ENCODE measurements at places on chromosomes 11 and 22.

- no peak for DNase-seq
These were observed 22.5 kb downstream of the RELT start for GRCh38 chr11:73398721-73399120.

DNA sequence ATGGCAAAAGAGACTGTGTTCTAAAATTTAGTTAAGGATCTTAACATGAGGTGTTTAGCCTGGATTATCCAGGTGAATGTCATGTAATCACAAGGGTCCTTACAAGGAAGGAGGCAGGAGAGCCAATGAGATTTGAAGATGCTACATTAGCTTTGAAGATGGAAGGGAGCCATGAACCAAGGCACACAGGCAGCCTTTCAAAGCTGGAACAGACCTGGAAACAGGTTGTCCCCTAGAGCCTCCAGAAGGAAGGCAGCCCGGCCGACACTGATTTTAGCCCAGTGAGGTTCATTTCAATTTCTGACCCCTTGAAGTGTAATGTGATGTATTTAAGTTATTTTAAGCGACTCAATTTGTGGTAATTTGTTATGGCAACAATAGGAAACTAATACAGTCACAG, 195.3 kb upstream of the MTMR2 start:
- no peak for DNase-seq

GRCh38 chr11:119337581-119338317, 2.9 kb downstream of the C1QTNF5 start:
- DNase-seq, result no peak

DNA sequence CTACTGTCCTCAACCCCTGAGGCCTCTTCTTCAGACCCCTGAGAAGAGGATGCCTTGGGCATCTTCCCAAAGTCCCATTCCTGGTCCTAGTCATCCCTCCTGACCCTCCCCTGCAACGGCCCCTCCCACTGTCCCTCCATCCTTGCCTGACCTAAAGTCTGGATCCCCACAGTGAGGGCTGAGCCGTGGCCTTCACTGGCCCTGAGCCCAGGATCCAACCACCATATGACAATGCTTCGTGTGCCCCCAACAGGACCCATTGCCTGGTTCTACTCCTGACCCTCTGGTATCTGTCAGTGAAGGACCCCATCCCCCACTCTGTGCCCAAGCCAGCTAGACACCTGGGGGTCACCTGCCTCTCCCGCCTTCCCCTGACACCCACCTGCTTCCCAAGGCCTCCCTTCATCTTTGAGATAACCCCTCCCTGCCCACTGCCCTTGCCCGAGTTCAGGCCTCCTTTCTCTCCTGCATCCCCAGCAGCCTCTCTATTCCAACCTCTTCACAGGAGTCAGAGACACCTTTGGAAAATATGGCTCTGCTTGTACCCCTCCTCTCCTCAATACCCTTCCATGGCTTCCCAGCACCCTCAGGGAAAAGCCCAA, 48.0 kb downstream of the LRRC32 start:
- DNase-seq, result no peak

GRCh38 chr11:67463680-67464410, 5.2 kb downstream of the TMEM134 start:
- DNase-seq, result no peak

- DNase-seq, result no peak
These were observed 56.0 kb downstream of the COPB1 start for GRCh38 chr11:14443638-14444037.

DNA sequence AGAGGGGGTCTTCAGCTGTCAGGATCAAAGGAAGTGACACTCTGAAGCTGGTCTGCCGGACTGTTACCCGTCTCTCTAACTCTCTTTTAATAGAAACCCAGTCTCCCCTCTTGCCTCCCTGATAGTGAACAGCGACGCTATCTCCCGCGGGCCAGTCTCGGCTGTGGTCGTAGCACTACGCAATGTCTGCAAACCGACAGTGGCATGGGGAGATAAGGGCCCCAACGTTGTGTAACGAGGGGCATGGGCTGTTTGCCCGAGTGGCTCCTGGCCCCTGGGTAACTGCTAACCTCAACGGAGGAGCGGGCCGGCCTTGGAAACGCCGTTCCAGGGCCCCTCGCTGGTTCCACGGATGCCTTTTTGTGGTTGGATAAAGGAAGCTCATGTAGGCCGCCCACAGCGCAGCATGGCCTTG, 23.3 kb downstream of the ZBTB16 start:
- DNase-seq, result no peak

DNA sequence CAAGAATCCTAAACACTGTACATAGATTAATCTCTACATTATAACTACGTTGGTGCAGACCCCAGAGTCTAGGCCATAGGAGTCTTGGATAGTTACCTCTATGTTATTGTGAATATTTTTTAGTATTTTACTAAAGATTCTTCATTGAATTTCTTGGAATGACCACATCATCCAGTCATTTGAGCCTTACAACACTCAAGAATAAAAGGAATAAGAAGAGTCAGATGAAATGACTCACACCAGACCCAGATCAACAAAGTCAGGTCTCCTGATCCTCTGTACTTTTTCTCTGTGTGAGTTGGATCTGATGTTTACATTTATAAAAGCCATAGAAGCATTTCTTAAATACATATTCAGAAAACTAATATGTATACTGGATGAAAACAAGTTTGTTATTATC, 179.2 kb upstream of the ARHGAP20 start:
- DNase-seq, result no peak

DNA sequence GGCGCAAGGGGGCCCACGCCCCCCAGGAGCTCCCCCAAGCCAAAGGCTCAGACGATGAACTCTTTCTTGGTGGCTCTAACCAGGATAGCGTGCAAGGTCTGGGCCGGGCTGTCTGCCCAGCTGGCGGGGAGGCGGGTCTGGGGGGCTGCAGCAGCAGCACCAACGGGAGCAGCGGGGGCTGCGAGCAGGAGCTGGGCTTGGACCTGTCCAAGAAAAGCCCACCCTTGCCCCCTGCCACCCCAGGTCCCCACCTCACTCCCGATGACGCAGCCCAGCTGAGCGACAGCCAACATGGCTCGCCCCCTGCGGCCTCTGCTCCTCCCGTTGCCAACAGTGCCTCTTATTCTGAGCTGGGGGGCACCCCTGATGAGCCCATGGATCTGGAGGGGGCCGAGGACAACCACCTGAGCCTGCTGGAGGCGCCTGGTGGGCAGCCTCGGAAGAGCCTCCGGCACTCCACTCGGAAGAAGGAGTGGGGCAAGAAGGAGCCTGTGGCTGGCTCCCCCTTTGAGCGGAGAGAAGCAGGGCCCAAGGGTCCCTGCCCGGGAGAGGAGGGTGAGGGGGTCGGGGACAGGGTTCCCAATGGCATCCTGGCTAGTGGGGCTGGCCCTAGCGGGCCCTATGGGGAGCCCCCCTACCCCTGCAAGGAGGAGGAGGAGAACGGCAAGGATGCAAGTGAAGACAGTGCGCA, 21.6 kb upstream of the TMEM191C start:
- DNase-seq, result no peak

DNA sequence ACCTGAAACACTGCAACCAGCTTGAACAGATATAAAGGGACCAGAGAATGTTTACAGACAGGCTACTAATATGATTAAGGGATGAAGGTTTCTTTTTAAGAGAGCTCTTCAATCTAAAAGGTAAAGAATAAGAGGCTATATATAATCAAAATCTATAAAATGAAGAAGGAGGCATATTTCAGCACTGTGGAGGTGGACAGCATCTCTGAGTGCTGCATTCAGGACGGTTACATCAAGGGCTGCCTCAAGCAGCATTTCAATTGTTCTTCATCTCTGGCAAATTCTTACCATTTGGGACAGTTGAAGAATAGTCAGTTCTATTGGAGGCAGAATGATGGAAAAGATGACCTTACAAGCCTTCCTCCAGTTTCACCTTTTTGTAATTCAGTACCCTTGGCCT, 139.6 kb upstream of the LMO1 start:
- DNase-seq, result no peak

- no peak for DNase-seq
These were observed 363.7 kb upstream of the MPPED2 start for GRCh38 chr11:30949838-30950237.

- DNase-seq, result no peak
These were observed 8.8 kb downstream of the CASTOR1 start for GRCh38 chr22:30280505-30280904.

DNA sequence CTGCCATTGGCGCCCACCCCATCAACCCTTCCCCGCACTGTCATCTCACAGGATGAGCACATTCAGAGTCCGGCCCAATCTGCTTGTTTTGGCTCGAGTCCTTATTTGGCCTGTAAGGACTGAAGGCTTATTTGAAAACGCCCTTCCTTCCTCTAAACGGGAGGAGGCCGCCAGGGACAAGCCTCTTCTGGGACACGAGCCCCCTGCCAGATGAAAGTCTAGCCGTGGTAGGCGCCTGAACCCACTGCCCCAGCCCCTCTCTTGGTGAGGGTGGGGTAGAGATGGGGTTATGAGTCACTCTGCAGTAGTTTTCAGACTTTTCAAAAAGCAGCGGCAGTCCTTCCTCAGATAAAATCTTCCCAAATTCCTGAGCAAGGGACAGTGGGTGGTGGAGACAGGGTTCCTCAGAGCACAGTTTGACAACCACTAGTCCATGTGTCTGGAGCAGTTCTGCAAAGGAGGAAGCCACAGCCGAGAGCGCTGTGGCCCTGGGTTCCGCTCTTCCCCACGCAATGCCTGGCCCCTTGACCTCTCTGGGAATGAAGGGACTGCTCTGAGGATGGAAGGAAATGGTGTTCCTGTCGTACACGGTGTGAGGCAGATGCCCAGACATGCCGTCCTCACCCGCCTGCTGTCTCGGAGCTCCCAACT, 57.0 kb downstream of the MYH9 start:
- no peak for DNase-seq

GRCh38 chr11:120147950-120148270, 10.0 kb upstream of the TRIM29 start:
- no peak for DNase-seq

DNA sequence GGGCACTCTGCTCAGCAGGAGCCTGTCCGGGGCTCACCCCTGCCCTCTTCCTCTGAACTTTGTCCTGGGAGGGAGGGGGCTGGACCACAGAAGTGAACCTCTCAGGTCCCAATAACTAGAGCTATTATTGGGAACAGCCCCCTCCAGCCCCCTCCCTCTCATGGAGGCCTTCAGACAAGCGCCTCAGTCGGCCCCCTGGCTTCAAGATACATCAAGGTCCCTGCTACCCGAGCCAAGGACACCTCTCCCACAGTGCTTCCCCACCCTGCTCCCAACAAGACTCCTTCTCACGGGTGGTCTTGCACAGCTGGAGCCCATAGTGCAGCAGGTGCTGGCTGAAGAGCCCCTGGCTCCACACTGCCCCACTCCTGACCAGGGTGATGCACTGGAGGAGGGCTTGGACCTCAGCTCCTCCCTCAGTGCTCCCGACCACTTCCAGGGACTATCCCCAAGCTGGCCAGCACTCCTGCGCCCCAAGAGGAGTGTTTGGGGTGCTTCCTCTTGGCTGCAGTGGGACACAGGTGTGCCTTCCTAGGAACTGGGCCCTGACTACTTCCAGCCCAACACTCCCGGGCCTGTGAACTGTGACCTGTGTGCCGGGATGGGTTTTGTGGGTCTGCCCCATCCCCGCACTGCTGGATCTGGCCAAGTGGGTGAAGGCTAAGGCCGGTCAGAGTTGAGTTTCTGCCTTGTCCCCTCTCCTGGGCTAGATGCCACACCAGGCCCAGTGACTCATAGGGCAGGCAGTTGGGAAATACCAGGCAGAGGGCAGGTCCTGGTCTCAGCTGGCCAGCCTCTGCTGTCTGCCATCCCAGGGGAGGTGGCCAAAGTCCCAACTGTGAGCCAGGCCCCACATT, 2.2 kb downstream of the PNPLA2 start:
- DNase-seq, result no peak

DNA sequence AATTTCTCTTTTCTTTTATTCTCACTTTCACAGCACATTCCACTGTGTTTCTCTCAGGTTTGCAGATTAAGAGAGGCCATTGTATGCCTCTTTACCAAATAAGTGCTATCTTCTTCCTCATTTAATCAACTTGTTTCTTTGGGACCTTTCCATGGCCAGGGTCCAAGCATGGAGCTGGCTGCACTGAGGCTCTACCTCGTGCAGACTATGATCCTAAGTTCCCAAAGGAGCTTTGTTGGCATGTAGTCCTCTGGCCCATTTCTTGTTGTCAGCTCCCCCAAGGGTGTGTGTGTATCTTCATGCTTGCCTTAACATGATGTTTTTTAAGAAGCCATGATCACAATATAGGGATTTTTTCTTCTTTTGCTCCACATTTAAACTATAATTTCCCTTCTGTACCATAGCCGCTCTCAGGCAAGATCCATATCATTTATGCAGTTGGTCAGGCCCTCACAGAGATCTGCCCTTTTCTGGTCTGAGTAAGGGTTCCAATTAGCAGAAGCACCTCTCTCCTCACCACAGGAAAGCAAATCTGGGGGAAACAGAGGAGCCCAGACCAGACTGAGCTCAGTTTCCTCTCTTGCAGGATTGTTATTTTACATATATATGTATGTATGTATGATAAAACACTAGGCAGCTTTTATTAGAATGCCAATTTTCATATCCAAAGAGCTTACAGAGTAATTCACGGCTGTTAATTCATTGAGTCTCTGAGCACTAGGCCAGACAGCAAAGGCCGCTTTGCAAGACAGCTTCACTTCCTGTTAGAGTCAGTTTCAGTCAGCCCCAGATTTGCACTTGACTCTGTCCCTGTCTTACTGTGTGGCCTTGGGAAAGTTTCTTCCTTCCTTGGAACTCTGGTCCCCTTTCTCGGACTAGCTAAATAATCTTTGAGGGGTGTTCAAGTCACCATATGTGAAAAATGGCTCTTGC, 34.3 kb downstream of the CYB5R2 start:
- no peak for DNase-seq

- no peak for DNase-seq
These were observed 531.7 kb downstream of the BRD1 start for GRCh38 chr22:49295851-49296560.

DNA sequence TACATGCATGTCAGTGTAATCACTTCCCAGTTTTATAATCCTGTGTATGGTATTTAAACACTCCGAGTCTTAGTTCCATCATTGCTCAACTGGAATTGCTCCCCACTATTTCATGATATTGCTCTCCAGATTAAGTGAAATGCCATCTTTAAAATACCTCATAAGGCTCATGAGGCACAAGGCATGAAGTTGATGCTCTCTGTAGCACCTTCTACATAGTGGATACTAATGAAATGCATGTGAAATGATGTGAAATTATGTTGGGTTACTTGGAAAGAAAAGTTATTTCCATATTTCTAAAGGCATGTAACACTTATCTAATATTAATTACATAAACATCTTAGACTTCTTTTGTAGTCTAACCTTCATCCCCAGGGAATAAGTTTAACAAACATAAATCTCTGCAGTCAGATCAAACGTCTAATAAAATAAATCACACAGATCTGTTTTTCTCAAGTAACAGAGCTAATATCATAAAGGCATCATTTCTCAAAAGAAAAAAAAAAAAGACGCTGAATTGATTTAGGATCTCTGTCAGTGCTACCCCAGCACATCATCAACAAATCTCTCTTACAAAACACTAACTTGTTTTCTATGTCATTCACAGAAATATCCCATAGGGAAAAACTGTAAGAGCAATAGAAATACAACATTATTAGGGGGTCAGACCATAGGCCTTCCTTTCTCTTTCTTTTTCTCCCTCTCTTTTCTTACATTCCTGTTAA, 736.0 kb upstream of the LRRC4C start:
- DNase-seq, result no peak

GRCh38 chr22:39515266-39516050, 4.9 kb upstream of the ATF4 start:
- no peak for DNase-seq

Measured in stimulated activated CD4-positive, alpha-beta T cell treated with anti-CD3 and anti-CD28 coated beads, Interleukin-1b, Interleukin-23, amount 100 ng/mL, for 24 hours (primary cell).